Putamen (tissue), 1 donor: ENCODE measurements at places on chromosomes 7 and 10.

DNA sequence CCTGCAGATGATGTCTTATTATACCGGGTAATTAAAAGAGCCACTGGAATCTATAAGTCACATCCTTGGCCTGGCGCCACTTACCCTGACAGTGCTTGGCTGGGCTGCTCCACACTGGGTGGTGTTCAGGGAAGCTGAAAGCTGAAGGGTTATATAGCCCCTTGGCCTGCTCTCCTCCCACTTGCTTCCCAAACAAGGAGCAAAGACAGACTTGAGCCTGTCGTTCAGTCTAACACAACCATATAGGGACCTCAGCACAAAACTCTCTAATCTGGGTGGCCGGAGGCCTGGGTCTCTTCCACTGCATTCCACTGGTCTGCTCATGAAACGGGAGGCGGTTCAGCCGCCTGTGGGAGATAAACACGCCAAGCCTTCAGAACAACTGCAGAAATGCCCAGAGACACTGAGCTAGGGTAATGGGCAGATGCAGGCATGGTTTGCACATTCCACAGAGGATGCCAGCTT lies at the start of gene ACTA2:
ACTA2 (minus strand) TSS at position 127 of the 465 bp plus-strand sequence. CDS start 3,843 bp downstream, outside the sequence.
- no peak for DNase-seq

DNA sequence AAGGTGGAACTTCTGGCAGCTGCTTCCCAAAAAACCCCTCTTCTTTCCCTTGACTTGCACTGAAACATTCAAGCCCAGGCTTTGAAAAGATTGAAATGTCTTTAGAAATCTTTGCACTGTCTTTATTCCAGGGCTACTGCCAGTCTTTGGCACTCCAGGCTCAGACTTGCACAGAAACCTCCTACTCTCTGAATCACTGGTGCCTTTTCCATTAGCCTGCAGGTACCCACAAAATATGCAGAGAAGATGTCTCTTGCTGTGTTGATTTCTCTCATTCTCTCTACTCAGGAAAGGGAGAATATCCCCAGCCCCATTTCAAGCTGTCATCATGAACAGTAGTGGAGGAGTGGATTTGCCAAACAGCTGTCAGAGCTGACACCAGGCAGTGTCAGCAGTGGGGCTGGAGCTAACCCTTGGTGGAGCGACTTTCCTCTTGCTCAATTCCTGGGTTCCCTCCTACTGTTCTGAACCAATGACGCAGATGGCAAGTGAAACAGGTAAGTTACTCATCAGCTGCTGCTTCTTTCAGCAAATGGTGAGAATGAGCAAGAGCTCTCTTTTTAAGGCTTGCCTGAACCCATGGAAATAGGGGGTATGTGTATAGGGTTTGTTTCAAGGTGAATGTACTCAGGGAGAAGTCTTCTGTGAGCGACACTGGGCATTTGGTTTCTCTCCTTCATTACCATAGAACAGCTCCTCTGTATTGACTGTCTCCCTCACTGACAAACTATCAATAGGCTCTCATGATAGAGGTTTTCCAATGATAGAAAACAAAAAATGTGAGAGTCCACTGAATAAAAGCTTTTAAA lies 362.4 kb downstream of the ADRA2A start:
- no peak for DNase-seq

DNA sequence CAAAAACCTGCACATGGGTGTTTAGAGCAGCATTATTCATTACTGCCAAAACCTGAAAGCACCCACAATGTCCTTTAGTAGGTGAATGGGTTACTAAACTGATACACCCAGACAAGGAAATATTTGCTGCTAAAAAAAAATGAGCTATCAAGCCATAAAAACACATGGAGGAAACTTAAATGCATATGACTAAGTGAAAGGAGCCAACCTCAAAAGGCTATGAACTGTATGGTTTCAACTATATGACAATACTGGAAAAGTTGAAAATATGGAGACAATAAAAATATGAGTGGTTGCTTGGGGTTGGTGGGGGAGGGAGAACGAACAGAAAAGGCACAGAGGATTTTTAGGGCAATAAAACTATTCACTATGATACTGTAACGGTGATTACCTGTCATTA lies 291.0 kb downstream of the TNS3 start:
- no peak for DNase-seq

DNA sequence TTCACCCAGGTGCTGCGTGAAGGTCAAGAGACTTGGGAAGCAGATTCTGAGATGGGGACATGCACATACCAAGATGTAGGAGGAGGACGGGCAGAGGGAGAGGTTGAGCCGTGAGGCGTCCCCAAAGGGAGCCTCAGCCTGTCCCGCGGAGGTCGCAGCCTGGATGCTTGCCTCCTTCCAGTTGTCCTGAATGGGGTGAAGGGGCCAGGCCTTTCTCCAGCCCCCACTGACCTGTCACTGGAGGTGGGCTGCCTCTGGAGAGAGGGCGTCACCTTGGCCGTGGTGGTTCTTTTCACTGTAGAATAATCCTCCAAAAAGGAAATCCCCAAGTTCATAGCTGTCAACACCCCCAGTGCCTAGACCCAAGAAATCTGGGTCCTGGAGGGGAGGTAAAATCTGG lies 283.0 kb upstream of the VSTM2A start:
- no peak for DNase-seq

- DNase-seq = no peak
Observed at GRCh38 chr10:55227967-55228366, 426.9 kb upstream of the PCDH15 start.

- no peak for DNase-seq
Observed at GRCh38 chr10:100728928-100729861, 16.2 kb upstream of the PAX2 start.

- no peak for DNase-seq
Observed at GRCh38 chr7:159145490-159145855, 806 bp upstream of the VIPR2 start.

DNA sequence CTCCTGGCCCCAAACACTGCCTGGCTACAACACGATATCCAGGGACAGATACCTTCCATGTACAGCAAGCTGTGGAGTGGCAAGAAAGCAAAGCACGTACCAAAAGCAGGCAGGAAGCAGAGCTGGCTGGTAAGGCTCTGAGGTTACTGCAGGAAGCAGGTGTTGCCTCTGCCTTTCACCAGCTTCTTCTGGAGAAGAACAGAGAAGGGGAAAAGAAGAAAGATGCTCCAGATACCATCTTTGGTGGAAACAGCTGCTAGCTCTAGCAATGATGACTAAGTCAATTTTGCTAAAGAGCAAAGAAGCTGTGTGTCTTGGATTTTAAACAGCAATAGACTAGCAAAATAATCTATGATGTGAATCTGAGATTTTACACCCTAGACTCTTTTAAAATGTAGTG lies 34.9 kb upstream of the PRSS1 start:
- DNase-seq = no peak

DNA sequence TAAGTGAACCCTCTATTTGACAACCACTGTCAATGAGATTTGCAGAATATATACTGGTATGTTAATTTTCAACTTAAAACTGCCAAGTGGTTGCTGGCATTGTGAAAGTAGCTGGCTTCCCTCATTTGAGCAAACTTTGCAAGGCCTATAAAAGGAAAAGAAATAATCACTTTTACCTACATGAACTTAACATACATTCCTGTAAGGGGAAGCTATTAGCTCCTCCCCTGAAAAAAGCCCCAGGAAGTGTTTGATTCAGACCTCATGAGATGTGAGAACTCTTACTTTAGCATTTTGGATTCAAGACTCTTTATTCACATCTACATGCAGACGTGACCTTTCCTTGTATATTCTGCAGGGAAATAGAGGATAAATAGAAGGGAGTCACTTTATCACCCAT lies 175.6 kb downstream of the OTUD1 start:
- DNase-seq = no peak

DNA sequence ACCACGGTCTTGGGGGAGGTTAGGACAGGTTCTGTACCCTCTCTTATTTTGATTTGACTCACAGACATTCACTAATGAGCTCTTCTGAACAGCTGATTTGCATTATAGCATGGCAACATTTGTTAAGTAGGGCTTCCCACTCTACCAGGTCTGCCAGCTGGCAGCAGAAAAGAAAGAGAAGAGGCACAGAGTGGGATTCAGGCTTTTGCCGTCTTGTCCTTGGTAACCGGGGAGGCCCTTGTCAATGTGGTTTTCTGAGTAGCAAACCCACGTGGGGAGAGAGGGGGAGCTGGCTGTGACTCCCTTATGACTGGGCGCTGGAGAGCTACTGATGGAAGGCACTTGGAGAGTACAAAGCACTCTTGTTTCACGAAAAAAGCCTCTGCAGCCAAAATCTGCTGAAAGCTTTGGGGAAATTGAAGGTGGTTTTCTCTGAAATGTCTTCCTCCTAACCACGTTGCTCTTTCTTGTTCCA lies 355.3 kb upstream of the GALNT17 start:
- DNase-seq = peak; percentile 86

- no peak for DNase-seq
Observed at GRCh38 chr10:3911713-3912442, 126.9 kb upstream of the KLF6 start.

GRCh38 chr10:49362596-49363260 lies 33.2 kb downstream of the DRGX start:
- DNase-seq = peak; percentile 9

GRCh38 chr10:123424537-123424936 lies 241.6 kb upstream of the GPR26 start:
- DNase-seq = no peak

DNA sequence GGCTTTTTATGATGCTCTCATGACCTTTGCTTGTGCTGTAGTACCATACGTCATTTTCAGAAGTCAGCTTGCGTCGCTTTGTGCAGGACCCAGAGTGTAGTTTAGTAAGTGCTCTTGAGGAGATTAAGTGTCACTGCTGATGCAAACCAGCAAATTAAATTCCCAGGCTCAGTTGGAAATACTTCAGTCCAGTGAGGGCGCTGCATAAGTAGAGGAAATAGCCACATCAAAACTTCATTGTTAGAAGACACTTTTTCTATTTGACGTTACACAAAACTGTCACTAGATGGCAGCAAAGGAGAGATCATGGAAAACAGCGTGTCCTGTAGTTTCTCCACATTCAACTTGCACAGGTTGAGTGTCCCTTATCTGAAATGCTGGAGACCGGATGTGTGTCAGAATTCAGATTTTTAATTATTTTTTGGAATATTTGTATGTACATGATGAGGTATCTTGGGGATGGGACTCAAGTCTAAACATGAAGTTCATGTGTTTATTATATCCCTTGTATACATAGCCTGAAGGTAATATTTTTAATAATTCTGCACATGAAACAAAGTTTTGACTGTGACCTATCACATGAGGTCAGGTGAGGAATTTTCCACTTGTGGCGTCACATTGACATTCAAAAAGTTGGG lies 7.9 kb downstream of the ZNF22 start:
- peak; percentile 78 for DNase-seq

GRCh38 chr10:89392974-89393373 lies 551 bp downstream of the IFIT1 start:
- no peak for DNase-seq

- DNase-seq = no peak
Observed at GRCh38 chr10:25694206-25694933, 239.7 kb upstream of the MYO3A start.
